ENCODE measurements at places on chromosomes 1 and 21.

GRCh38 chr1:182670032-182670749, 14.2 kb downstream of the RGS8 start:
- no peak for DNase-seq

- no peak for DNase-seq
Measured at GRCh38 chr1:208112401-208112800, 131.8 kb downstream of the PLXNA2 start.

- DNase-seq, result no peak
Measured at GRCh38 chr1:84763912-84764680, 73.8 kb upstream of the SSX2IP start.

GRCh38 chr1:185245466-185245865, 71.6 kb downstream of the IVNS1ABP start:
- no peak for DNase-seq

- DNase-seq, result no peak
Measured at GRCh38 chr1:61352845-61353435, 270.6 kb downstream of the NFIA start.

- no peak for DNase-seq
Measured at GRCh38 chr1:165353731-165354671, 2.5 kb downstream of the LMX1A start.

DNA sequence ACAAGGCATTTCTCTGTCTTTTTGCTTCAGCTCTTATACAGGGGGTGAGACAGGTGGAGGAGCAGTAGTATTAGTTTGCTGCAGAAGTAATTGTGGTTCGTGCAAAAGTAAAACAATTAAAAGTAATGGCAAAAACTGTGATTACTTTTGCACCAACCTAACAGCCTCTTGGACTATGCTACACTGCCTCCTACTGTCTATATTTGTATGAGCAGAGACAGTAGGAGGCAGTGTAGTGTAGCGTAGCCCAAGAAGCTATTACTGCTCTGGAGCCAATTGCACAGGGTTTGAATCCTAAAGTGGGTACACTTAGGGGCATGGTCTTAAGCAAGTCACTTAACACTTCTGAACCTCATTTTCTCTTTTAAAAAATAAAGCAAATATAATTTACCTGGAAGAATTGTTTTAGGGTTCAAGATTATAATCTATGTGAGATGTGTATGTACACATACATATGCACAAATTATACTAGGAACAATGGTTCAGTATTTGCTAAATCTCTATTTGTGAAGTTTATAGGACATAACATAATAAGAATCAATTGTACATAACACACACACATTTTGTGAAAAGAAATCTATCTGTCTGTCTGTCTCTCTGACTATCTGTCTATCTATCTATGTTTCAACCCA, 103.8 kb downstream of the BRINP3 start:
- peak; percentile 57 for DNase-seq

- DNase-seq, result no peak
Measured at GRCh38 chr1:20616847-20617487, 16.3 kb upstream of the PINK1 start.

DNA sequence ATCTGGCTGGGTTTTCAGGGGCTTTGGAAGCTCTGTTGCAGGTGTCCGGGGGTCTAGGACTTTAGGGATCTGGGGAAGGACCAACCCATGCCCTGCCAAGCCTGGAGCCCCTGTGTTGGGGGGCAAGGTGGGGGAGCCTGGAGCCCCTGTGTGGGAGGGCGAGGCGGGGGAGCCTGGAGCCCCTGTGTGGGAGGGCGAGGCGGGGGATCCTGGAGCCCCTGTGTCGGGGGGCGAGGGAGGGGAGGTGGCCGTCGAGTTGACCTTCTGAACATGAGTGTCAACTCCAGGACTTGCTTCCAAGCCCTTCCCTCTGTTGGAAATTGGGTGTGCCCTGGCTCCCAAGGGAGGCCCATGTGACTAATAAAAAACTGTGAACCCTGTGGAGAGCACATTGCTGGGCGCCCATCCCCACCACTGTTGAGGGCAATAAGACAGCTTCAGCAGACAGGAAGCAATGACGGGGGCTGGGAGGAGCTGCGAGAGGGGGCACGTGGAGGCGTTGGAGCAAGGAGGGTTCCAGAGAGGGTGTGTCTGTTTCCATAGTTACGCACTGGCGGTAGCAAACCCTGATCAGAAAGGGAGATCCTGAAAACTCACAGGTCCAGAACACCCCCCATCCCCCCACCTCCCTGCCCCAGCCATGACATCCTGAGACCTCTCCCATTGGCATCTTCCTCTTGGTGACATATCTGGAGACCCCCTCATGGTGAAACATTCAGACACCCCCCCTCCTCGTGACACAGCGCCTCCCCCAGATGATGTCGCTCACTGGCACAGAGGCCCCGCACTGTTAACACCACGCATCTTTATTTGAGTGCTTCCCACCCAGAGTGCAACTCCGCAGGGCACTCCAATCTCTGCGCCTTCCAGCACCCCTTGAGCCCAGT, 8.4 kb downstream of the MYBPH start:
- DNase-seq, result no peak

DNA sequence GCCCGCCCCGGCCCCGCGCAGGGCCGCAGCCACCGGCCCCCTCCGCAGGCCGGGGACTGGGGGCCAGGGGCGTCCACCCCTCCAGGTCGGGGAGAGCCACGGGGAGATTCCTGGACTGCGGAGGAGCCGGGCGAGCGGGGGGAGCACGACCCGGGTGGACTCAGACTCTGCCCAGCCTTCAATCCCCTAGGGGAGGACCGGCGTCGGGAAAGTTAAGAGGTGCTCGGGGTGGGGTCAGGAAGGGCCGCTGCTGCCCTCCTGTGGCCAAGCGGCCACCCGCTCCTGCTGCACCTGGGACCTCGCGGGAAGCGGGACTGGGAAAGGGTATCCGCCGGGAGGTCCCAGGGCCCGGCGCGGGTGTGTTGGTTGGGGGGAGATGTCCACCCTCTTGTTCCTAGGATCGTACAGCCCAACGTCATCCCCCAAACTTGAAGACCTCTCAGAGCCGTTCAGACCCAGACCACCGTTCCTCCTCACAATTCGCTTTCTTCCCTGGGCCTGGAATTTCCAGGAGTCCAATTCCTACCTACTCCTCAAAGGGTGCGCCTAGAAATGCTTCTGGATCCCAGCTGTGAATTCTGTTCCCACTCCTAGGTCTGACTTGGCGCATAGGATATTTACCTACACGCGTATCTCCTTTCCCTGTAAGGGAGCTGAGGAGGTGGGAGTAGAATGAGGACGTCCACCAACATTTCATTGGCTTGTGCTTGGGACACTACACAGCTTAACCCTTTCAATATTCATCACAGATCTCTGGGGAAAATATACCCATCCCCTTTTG, 484 bp upstream of the RHOC start:
- peak; percentile 92 for DNase-seq

DNA sequence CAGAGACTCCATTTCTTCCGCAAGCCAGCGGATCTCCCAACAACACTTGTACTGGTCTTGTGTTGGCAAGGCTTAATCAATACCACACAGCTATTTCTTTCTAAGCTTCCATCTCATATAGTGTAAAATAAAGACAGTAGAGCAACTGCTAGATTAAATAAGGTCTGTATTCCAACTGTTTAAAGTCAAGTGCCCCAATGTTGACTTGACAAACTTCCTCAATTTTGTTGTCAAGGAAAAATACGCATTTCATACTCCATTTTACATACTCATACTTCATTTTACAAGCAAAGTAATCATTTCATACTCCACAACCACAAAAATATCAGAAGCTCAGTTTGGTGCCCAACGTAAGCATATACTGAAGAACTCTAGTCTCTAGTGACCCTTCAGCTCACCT, 143.0 kb downstream of the RERE start:
- no peak for DNase-seq

DNA sequence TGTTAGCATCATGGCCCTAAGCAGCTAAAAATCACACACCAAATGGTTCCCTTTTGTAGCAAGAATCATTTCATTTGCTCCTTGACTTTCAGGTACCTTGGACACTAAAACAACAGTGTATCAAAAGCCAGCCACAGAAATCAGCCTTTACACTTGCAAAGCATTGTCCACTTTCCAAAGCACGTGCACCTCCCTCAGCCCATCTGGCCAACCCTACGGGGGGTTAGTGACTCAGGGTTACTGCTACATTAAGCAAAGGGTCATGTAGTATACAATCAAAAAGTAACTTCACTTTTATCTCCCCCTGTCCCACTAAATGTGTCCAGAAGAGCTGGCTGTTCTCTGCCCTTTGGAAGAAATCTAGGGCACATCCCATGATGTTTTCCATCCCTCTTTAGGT, 149.7 kb downstream of the HIVEP3 start:
- no peak for DNase-seq

- DNase-seq, result no peak
Measured at GRCh38 chr1:116211294-116211693, 100.1 kb downstream of the MAB21L3 start.

DNA sequence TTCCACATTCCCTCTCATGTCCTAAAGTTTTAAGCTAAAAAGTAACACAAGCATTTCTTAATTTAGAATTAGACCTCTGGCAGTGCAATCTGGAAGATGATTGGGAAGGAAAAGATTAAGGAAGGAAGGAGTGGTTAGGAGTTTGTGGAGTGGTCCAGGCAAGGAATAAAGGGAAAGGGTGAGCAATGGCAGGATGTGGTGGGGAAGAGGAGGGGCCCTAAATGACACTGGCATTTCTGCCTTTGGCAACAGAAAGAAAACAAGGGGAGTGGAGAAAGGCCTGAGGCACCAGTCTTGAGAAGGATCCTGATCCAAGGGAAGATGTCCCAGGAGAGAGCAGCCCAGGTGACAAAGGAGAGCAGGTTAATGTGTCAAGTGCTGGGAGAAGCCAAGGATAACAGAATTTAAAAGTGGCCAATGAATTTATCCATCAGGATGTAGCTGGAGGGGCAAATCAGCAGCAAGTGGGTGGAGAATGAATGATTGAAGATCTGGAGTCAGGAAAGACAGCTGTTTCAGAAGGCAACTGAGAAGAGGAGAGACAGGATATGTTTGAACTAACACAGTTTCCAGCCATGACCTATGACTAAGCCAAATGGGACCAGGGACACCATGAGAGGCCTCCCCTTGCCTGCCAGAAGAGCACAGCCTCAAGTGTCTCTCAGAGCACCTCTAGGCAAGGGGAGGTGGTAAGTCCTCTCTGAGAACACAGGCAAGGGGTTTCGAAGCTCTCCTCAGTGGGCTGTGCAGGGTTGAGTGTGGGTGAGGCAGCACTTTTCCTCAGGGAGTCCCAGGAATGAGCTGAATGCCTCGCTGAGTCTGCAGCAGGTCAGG, 20.9 kb upstream of the LY9 start:
- DNase-seq, result no peak

- DNase-seq, result no peak
Measured at GRCh38 chr1:84155517-84155916, 11.4 kb downstream of the PRKACB start.

GRCh38 chr1:185984113-185984836, 250.1 kb downstream of the HMCN1 start:
- DNase-seq, result no peak

- no peak for DNase-seq
Measured at GRCh38 chr1:23911921-23912320, 1.2 kb downstream of the CNR2 start.

DNA sequence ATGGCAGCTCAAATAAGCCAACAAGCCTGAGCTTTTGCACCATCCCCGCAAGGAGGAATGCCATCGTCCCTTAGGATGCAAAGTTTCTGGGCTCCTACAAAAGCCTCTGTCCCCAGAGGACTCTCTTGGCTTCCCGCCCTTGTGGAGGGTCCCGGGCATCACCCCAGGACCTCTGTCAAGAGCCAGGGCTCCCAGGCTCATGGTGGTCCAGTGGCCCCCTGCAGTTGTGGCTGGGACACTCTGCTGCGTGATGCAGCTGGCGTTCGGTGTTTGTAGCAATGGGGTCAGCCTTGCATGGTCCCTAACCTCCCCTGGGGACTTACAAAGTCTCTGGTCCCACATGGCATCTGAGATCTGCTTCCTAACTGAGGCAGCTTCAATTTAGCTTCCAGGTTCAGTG, 104.7 kb downstream of the RIPK4 start:
- no peak for DNase-seq

DNA sequence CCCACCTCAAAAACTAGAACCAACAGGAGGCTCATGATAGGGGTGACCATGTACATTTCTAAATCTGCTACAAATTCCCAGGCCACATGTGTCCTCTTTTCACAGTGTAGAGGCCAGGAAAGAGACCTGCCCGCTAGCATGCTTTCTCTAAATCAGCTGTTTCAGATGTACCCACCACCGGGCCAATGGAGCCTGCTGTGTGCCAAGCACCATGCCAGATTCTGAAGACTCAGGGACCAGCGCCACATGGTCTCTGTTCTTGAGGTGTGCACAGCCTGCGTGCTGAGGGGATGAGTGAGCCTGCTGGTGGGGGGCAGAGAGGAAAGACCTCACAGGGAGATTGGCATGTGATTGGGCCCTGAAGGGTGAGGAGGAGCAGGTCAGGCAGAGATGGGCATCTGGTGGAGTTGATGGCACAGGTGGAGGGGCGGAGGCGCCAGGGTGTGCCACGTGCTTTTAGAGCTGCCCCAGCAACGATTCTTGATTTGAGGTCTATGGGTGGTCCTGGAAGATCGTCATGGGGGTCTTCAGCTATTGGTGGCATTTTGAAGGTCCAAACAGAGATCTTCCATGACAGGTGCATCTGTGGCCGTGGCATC, 485.1 kb upstream of the VAMP3 start:
- DNase-seq, result no peak

All from D341Med (cell line).